ENCODE measurements at places on chromosomes 1 and 21.

GRCh38 chr1:94115900-94116436 is 5.0 kb downstream of the ABCA4 start:
- no peak for DNase-seq

DNA sequence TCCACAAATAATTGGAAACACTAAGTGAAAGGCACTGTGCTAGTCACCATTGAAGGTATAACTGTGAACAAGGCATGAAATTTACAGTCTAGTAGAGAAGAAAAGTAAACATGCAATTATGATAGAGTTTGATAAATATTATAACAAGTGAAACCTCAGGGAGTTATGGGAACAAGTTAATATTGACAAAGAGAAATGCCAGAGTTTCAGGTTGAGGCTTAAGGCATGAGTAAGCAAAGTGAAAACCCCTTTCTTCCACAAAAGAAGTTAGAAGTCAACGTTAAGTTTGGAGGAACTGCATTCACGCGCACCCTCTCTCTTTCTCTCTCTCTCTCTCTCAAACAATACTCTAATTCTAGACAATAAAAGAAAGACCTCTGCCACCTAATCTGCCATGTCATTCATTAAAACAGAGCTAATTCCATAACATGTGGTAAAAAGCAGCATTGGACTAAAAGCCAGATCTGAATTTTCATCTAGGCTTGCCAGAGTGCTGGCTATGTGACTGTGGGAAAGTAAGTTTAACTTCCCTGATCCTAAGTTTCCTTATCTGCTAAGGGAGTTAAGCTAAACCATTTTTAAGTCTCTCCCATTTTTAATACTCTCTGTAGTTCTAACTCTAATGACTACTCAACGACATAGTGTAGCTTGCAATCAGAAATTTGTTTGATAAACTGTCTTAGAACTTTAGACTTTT is 22.0 kb downstream of the SLC44A5 start:
- DNase-seq, result no peak

- no peak for DNase-seq
Measured at GRCh38 chr1:47031059-47031458, 7.6 kb downstream of the CYP4X1 start.

- DNase-seq, result no peak
Measured at GRCh38 chr1:145994391-145995120, 1.8 kb downstream of the TXNIP start.

- no peak for DNase-seq
Measured at GRCh38 chr1:63740432-63740831, 33.4 kb upstream of the ROR1 start.

DNA sequence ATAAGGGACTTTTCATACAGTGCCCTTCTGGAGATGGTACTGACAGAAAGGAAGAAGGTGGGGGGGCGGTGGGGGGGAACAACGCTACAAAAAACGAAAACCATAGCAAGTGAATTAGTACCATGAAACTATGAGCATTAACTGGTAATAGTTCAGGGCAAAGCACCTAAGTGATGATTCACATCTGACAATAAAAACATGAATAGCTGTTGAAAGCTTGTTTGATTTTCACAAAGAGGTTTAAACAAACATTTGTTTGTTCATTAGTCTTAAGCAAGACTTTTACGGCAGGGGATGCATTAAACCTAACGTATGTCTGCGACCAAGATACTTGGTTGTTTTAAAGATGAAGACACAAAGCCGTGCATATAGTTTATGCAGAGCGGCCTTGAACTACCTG is 177.5 kb downstream of the LMO4 start:
- no peak for DNase-seq

- DNase-seq, result no peak
Measured at GRCh38 chr1:83131692-83131955, 867.3 kb downstream of the TTLL7 start.

DNA sequence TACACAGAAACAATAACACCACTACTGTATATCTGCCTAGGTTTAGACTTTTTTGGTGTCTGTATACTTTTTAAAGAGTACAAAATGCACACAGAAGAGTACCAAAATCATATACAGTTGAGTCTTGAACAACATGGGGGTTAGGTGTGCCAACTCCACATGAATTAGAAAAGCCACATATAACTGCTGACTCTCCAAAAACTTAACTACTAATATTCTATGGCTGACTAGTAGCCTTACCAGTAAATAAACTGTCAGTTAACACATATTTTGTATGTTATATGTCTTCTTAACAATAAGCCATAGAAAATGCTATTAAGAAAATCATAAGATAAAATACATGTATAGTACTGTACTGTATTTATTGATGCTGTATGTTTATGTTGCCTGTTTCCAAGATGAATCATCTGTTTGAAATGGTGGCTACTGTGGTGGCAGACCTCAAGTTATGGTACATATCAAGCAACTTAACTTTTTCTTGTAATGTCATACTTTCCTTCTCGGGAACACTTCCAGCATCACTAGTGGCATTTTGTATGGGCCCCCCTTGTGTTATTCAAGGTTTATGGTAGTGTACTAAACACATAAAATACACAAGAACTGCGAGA is 71.2 kb downstream of the LHX4 start:
- no peak for DNase-seq

DNA sequence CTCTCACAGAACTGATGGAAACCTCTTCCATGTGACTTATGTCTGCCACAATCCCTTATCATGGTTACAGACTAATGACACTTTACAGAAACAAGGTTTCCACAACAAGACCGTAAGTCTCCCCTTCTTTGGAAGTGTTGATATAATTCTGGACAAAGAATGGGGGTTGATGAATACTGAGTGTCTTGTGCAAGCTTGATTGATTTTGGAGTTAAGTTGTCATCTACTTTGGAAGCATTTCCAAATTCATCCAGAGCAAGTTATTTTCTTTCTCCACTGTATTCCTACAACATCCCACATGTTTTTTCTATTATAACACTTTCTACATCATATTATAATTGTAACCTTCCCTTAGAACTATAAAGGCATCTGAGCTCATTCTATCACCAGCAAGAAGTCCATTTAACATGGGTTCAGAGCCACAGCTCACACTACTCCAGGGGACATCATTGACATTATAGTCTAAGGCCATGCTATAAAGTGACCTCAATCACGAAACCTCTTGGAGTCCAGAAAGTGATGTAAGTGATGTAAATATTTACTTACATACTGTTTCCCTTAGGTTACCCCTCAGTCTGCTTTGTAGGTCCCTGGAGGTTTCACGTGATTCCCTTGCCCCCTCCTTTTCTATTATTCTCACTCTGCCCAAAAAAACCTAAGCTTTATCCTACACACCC is 125.7 kb upstream of the PBX1 start:
- DNase-seq, result no peak

GRCh38 chr1:98763488-98764150 is 102.1 kb downstream of the SNX7 start:
- no peak for DNase-seq

GRCh38 chr21:34736116-34736874 is 67.5 kb downstream of the CLIC6 start:
- DNase-seq, result no peak

DNA sequence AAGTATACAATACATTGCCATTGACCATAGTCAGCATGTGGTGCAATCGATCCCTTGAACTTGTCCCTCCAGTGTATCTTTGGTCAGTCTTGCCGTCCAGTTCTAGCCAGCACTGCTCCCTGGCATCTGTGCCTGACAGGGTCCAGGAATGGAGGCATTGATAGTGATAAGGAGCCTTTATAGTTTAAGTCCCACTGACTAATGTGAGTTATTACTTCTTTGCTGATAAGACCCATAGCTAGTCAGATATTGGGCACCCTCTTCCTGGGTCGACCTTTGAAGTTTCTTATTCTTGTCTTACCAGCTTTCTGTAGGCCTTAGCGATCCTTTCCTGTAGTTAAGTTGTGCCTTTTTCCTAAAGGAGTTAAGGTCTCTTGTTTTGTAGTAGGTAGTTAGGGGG is 13.0 kb downstream of the UCK2 start:
- no peak for DNase-seq

DNA sequence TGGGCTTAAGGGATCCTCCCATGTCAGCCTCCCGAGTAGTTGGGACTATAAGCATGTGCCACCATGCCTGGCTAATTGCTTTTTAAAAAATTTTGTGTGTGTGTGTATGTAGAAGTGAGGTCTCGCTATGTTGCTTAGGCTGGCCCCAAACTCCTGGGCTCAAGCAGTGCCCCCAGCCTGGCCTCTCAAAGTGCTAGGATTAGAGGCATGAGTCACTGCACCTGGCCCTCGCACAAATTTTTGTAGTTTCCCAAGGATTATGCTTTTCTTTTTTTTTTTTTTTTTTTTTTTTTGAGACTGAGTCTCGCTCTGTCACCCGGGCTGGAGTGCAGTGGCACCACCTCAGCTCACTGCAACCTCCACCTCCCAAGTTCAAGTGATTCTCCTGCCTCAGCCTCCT is 144.4 kb upstream of the HNRNPU start:
- no peak for DNase-seq

DNA sequence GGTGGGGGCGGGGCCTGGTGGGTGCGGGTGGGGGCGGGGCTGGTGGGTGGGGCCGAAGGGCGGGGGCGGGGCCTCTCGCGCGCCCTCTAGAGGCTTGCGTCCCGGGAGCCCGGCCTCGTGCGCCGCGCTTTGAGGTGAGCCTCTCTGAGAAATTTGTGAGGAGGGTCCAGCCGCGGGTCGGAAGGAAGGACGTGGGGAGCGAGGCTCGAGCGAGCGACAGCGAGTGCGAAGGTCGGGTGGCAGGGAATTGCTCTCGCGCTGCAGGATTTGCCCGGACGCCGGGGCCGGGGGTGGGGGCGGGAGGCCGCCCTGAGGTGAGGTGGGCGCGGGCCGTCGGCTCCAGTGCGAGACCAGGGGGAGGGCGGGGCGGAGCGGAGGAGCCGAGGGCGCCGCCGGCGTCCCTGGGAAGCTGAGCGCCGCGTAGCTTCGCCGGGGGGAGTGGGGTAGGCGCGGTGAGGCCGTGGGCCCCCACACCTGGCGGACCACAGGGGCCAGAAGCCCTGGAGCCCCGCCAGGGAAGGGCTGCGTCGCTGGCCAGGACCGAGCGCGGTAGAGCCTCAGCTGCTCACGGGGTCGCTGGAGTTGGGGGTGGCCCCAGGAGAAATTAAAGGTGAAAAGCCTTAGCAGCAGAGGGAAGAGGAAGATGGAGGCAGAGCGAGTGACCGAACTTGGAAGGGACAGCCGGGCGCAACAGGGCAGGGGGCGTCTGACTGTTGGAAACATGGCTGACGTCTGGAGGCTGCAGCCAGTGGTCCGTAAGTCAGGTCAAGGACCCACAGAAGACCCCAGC is 754 bp upstream of the LSS start:
- peak; percentile 50 for DNase-seq

DNA sequence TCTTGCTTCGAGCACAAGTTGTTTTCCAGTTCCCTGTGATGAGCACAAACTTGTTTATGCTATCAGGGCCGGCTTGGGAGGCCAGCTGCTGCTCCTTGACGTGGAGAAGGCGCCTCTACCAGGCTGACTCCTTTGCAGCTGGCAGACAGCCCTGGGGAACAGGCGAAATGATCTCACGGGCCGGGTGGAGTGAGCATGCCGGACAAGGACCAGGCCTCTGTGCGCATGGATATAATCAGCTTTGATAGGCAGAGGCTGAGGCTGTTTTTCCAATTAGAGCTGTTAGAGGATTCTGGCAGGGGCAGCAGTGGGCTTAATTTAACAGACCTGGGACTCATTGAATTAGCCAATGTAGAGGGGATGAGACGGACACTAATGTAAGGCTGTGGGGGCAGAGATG is 38.9 kb downstream of the FAM163A start:
- peak; percentile 8 for DNase-seq

GRCh38 chr1:55931081-55931940 is 648.1 kb downstream of the PLPP3 start:
- DNase-seq, result no peak

DNA sequence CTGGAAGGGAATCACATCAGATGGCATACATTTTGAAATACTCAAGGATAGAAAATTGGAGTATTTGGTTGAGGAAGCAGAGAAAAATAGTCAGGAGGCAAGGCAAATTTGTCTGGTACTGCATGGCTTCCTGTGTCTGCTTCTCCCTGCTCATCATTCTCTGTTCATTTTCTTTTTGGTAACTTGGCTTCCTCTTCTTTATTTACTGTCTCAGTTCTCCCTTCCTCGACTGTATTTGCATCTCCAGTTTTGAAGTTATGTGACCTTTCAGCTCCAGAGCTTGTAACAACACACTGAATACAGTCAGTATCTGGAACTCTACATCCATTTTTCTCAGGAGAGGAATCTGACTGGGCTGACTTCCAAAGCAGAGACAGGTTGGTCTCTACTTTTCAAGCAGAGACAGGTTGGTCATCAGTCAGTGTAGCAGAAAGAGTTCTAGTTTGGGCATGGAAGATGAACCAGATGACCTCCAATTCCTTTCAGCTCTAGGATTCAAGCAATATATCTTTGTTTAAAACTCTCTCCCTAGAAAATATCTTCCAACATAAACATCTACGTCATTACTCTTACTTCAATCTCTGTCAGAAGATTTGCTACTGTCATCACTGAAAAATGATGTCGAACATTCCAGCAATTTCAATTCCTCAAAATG is 571.2 kb downstream of the ADGRL2 start:
- no peak for DNase-seq

DNA sequence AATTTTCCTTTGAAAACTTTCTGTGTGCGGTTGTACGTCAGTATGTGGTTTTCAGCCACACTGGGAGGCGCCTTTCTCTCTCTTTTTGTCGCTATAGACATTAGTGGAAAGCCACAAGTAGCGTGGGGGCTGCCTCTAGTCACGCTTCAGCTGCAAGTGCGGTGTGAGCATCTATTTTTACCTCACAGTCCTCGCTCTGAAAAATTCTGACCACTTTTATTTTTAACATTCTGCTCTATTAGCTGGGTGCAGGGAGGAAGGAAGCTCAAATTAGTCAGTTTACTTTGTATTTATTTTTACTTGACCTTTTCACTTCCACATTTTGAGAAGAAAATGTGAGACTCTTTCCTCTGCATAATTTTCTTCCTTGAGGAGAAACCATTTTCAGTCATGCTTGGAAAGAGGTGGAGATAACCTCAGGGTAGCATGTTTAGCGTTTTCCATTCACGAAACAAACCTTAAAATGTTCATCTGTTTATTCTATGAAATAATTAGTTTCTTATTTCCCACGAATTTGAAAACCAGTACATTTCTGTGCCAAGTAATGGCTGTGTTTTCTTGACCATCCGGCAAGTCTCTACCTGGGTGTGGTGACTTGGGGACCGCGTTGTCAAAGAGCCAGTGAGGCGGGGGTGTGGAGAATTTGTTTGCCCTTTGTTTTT is 35.6 kb downstream of the ADARB1 start:
- DNase-seq, result no peak

- DNase-seq, result no peak
Measured at GRCh38 chr1:225595974-225596551, 56.9 kb downstream of the ENAH start.

DNA sequence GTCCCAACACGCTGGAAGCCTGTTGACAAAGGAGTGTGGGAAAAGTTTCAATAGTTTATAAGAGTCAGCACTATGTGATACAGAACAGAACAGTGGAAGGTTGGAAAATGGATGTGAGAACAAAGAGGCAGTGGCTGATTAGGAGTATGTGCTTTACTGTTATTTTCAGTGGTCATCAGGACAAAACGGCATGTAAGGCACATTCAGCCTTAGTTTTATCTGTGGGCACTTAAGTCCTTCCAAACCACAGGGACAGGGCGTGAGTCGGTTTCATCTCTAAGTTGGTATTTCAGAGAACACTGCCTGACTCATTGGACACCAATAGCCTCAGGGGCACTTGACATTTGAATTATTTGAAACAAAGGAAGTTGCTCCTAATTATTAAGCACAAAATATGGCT is 306.9 kb downstream of the ASTN1 start:
- DNase-seq, result no peak
